ENCODE measurements at places on chromosomes 2 and 18.
A peak's percentile ranks its signal among the peaks of the same experiment; 100 is the strongest.

GRCh38 chr18:43789234-43790000, 512.1 kb upstream of the SYT4 start:
- DNase-seq, result no peak

DNA sequence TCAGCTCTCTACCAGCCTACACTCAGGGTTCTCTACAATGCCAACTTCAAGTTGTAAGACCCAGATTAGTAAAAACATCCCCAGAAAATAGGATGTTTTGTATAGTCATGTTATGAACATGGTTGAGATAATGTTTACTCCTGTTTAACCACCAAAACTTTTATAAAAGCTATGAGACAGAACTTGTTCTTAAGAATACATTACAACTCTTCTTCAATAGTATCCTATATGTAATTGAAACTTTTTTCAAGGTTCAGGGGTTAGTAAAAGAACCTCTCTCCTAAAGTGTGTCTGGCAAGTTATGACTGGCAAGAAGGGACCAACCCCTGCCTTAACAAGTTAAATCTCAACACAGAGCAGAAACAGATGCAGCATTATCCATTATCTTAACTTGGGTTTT, 118.8 kb upstream of the STK17B start:
- DNase-seq, result no peak

DNA sequence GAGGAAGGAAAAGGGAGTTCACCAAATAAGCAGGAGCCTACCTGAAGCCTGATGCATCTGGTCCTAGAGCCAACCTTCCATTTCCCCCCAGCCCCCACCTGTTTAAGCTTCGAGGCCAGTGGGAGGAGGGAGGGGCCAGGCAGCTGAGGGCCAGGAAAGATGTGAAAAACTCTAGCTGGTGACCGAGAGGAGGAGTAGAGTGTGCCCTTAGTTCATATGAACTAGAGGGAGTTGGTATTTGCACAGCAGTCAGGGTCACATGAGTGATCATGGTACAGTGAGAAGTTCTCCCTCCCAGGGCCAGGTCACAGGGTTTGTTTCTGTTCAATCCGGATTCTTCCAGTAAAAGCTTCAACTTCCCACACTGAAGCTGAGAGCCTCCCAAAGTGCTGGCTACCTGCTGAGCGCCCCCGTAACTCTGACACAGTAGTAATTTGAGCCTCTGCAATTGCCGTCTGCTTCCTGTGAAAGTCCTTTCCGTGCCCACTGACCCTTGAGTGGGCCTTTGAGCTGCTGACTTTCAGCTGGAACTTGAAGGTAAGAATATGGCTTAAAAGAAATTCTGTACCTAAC, at the start of gene SULT1C2:
Gene SULT1C2 (plus strand): TSS at position 362 of the 573 bp plus-strand sequence. CDS start 4,773 bp downstream, outside the sequence.
- no peak for DNase-seq

- DNase-seq, result no peak
These were observed 21.8 kb downstream of the TRIP12 start for GRCh38 chr2:229900012-229900411.

DNA sequence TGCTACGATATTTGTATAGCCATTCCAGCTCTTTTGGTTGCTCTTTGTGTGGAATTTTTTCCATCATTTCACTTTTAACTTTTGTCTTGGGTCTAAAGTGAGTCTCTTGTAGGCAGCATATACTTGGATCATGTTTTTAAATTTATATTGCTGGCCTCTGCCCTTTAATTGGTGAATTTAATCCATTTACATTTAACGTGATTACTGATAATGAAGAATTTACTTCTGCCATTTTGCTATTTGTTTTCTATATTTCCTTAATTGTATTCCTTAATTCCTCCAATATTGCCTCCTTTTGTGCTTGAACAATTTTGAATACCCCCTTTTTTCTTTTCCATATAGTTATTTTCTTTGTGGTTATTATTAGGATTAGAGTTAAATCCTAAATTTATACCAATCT, 21.0 kb upstream of the ADNP2 start:
- no peak for DNase-seq

DNA sequence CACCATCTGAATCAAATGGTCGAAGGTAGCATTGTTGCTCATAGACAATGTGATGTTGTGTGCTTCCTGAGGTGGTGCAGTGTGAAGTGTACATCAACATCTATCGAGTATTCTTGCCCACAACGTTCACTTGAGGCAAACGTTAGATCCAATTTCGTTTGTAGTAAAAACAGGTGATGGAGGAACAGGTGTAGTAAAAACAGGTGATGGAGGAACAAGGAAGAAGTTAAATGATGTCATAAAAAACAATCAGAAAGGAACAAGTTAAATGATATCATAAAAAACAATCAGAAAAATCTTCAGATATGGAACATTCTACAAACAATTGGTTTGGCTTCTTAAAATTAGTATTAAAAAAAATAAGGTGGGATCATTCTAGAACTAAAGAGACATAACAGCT, 11.3 kb downstream of the WDR7 start:
- no peak for DNase-seq

- DNase-seq, result no peak
These were observed 145.5 kb downstream of the CALCRL start for GRCh38 chr2:187302586-187302985.

GRCh38 chr18:48475635-48476549, 62.9 kb upstream of the CTIF start:
- DNase-seq, result peak; percentile 35

DNA sequence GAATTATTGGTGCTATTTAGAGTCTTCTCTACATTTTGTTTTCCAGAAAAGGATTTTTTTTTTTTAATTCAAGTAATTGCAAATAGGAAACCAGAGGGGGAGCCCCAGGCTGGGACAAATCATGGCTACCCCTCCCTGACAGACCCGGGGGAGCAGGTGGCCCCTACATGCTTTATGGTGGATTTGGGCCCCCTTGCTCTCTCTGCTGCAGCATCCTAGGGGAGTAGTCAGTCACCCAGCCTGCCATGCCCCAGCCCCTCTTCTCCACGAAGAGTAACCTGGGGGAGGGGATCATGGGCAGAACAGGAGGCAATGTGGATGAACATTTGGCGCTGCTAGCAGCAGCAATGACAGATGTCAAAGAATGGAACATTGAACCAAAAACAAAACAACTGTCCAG, 4.6 kb downstream of the C2orf81 start:
- DNase-seq, result no peak

- no peak for DNase-seq
These were observed 321.9 kb upstream of the GALNT5 start for GRCh38 chr2:156935616-156936015.
